H9 (cell line): ENCODE measurements at places on chromosomes 5 and 9. TPM values are rescaled to one million over a fixed set of nuclear protein-coding genes. Genes with fewer than 3 reads are reported as not detected.

GRCh38 chr5:96977228-96977627 is 41.3 kb downstream of the LNPEP start:
- no peak for DNase-seq

TIMD4 gene
- total RNA-seq, result not detected in 2 replicates

OR1Q1 gene
- not detected in 2 replicates for total RNA-seq

- DNase-seq, result no peak
Measured at GRCh38 chr5:52743970-52744369, 43.7 kb upstream of the ITGA1 start.

- no peak for DNase-seq
Measured at GRCh38 chr9:90803860-90804593, 2.4 kb downstream of the SYK start.

ARID3C gene
- not detected in 2 replicates for total RNA-seq

GRCh38 chr9:115524453-115525059 is 406.6 kb upstream of the TNC start:
- no peak for DNase-seq

TAF11L5 gene
- not detected in 2 replicates for total RNA-seq

- peak; percentile 56 for DNase-seq
Measured at GRCh38 chr5:80934751-80935150, 25.4 kb upstream of the RASGRF2 start.

PCDHA10 gene
- total RNA-seq, result 10.4 and 10.7 TPM in 2 replicates
